Testis (tissue), 5 donors: ENCODE measurements at places on chromosomes 2 and 18. TPM values are rescaled to one million over a fixed set of nuclear protein-coding genes. Genes with fewer than 3 reads are reported as not detected.
A peak's percentile ranks its signal among the peaks of the same experiment; 100 is the strongest.

The ALPG gene
- 0.93 TPM for total RNA-seq

DNA sequence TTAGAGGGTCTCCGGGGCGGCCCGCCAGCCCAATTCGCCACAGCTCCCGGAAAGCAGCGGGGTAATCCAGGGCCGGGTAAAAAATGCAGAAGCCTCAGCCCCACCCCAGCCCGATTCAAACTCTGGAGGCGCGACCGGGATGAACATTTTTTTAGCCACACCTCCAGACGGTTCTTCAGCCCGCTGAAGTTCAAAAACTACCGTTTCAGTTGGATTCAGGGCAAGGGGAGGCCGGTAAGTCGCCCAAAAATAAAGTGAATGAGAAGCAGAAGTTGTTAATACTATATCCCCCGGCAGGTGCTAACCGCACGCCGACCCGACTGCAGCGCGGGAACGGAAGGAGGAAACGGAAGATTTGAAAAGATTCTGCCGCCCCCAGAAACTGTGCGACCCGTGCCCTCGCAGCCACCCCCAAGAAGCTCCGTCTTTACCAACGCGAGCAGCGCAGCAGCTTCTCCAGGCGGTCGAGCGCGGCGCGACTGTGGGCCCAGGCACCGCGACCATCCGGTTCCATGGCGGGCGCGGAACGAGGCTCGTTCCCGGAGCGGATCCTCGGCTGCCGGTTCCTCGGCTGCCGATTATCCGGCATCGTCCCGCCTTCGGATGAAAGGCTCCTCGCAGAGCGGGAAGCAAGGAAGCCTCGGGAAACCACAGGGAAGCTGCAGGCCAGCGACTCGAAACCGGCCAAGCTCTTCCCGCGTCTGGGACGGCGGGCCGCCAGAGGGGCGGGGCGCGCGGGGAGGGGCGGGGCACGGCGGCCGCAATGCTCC is at the start of gene BARD1:
TSS of gene BARD1 (minus strand) at position 703 of the 770 bp plus-strand sequence. CDS start at position 589, 114 bp downstream.
- DNase-seq, result peak; percentile 53

DNA sequence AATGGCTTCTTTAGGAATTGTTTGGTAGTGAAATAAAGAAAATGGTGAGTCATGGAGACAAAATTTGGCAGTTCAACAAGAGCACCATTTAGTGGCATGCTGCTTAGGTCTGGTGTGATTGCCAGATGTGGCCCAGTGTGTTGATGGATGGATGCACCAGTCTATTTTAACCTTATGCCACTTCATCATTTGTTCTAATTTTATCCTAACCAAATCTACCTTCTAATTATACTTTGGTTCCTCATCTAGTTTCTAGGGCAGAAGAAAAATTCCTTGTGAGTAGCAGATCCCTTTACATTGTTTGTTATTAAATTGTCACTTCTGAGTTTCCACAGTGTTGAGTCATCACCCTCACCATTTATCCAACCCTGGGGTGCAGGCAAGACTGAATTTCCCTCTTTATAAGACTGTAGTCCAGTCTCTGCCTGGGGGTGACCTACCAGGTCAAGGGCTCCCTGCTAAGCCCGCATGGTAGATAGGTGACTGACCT is 32.5 kb downstream of the NABP1 start:
- DNase-seq, result no peak

The ATAD2B gene
- 32.3 TPM for total RNA-seq

GRCh38 chr2:85755122-85756027 is 1.6 kb downstream of the ATOH8 start:
- DNase-seq, result no peak

DNA sequence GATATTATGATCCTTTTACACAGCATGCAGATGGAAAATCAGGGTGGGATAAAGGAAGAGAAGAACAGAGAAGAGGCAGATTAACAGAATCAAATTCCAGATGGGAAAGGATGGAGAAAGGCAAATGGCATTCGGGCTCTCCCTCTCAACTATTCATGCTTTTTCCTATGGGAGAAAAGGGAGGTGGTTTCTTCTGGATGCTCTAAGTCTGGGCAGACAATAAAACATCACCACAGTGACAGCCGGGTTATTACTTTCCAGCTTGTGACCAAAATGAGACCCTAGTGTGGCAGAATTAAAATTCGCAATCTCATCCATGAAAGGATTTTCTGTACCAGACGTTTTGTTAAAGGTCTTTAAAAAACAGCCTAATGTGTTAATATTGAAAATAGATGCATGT is 440.7 kb downstream of the RND3 start:
- no peak for DNase-seq

DNA sequence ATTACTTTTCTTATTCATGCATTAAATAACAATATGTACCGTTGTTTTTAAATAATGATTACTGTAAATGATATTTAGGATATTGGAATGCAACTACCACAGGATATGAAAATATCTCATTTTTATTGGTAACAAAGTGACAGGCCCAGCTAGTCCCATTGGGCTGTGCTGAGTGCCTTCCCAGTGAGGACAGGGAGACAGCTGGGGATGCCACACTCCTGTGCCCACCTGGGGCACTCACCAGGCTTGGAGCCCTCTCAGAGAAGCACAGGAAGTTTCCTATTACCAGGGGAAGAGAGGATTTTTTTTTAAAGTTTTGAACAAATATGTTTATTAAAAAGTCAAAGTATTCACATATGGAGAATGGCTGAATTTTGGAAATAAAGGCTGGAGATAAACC is 48.9 kb downstream of the PARD6G start:
- no peak for DNase-seq
